ENCODE measurements at places on chromosomes 16 and 17.

- H3K4me1 ChIP-seq, result no peaks in the 10 kb centered on the region
- no peaks in the 10 kb centered on the region for H3K36me3 ChIP-seq
- no peak overlapping the region for H3K4me3 ChIP-seq
- no peaks in the 10 kb centered on the region for H3K27me3 ChIP-seq
Observed at GRCh38 chr17:82679586-82680465, 18.7 kb downstream of the RAB40B start.

DNA sequence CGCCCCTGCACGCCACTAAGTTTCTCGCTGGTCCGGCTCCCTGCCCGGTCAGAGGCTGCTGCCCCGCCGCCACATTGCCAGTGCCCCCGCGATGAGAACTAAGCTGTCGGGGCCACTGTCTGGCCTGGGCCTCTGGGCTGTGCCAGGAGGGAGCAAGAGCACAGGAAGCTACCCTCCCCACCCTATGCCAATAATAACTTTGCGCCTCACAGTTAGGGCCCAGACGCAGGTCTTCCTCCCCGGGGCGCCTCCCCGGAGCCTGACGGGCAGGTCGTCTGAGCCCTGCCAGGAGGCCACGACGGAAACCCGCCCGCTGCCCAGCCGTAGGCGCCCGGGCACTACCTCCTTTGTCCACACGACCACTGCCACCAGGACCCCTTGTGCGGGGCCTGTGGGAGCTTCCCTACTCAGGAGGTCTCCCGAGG lies 1.5 kb downstream of the ZFPM1 start:
- no peaks in the 10 kb centered on the region for H3K36me3 ChIP-seq
- no peaks in the 10 kb centered on the region for H3K27me3 ChIP-seq
- peak overlapping the region; percentile 55 for H3K4me3 ChIP-seq
- DNase-seq, result no peak

GRCh38 chr16:69568676-69569075 lies 2.9 kb downstream of the NFAT5 start:
- H3K27ac ChIP-seq, result peak overlapping the region; percentile 13
- no peaks in the 10 kb centered on the region for H3K27me3 ChIP-seq
- peaks cover 7% of the 10 kb centered on the region for H3K36me3 ChIP-seq

DNA sequence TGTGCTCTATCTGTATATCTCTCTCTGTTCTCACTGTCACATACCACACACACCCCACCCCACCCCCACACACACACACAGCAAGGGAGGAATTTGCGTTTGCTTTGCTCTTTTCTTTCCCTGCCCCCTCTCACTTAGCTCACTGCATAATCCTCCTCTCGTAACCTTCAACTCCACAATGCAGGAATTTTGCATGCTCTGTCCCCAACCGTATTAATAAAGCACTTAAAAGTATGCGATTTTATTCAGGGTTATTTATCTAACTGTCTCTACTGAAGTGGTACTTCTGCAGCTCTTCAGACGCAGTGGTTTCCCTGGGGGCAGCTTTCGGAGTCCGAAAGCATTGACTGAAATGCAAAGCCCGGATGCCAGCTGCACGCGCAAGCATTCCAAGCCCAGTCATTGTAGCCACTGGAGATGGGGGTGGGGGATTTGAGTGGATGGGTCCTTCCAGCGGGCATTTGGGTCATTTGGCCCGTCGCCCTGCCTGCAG lies 105.4 kb upstream of the RBFOX1 start:
- H3K27me3 ChIP-seq, result no peaks in the 10 kb centered on the region
- no peaks in the 10 kb centered on the region for H3K4me1 ChIP-seq
- no peak overlapping the region for H3K4me3 ChIP-seq

GRCh38 chr16:66927918-66928649 lies 2.7 kb upstream of the RRAD start:
- peak; percentile 50 for DNase-seq
- H3K27ac ChIP-seq, result no peak overlapping the region
- peaks cover 8% of the 10 kb centered on the region for H3K36me3 ChIP-seq

- H3K27ac ChIP-seq, result no peak overlapping the region
- H3K36me3 ChIP-seq, result no peaks in the 10 kb centered on the region
- H3K27me3 ChIP-seq, result no peaks in the 10 kb centered on the region
- no peak overlapping the region for H3K4me3 ChIP-seq
Observed at GRCh38 chr16:83717308-83717707, 90.5 kb upstream of the HSBP1 start.

DNA sequence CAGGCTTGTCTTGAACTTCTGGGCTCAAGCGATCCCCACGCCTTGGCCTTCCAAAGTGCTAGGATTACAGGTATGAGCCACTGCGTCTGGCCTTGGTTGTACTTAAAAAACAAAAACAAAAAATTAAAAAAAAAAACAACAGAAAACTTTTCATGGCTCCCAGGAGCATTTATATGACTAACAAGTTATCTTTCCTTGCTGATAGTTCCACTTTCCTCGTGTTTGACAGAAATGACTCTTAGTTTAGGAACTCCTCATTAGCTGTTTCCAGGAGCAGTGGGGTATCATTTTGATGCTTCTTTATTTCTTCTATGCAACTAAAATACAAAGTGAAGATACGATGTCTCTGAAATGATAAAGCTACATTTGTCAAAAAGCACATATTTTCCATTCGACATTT lies 165.4 kb downstream of the PRKCA start:
- no peaks in the 10 kb centered on the region for H3K36me3 ChIP-seq
- H3K4me3 ChIP-seq, result no peak overlapping the region
- H3K4me1 ChIP-seq, result peaks cover 32% of the 10 kb centered on the region
- peak; percentile 55 for DNase-seq
- H3K27me3 ChIP-seq, result no peaks in the 10 kb centered on the region

DNA sequence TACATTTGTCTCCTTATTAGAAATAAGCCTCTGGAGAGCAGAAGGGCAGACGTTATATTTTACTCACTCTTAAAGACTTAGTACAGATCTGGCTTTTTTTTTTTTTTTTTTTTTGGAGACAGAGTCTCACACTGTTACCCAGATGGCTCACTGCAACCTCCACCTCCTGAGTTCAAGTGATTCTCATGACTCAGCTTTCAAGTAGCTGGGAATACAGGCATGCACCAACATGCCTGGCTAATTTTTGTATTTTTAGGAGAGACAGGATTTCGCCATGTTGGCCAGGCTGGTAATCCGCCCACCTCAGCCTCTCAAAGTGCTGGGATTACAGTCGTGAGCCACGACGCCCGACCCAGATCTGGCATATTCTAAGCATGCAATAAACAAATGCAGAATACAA lies 36.4 kb upstream of the TMEM97 start:
- H3K27me3 ChIP-seq, result no peaks in the 10 kb centered on the region
- no peaks in the 10 kb centered on the region for H3K36me3 ChIP-seq
- DNase-seq, result peak; percentile 92
- H3K27ac ChIP-seq, result peak overlapping the region; percentile 92

DNA sequence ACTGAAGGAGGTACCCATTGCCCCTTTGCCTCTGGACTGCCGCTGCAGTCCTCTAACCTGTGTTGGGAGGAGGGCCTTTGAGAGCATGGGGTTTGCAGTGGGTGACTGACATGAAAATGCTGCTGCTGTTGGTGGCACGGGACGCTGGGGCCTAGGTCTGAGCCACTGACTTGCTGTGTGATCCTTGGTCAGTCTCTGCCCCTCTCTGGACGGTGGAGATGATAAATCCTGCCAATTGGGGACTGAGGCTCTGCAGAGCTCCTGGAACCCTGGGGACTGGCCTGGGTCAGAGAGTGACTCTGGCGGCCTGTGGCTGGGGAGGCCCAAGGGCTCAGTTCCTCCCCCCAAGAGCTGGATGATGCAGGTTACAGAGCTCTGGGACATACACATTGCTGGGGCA lies 6.1 kb upstream of the PYDC1 start:
- H3K27me3 ChIP-seq, result peaks cover 21% of the 10 kb centered on the region
- H3K27ac ChIP-seq, result no peak overlapping the region
- no peaks in the 10 kb centered on the region for H3K36me3 ChIP-seq
- H3K4me3 ChIP-seq, result no peak overlapping the region
- no peak for DNase-seq

DNA sequence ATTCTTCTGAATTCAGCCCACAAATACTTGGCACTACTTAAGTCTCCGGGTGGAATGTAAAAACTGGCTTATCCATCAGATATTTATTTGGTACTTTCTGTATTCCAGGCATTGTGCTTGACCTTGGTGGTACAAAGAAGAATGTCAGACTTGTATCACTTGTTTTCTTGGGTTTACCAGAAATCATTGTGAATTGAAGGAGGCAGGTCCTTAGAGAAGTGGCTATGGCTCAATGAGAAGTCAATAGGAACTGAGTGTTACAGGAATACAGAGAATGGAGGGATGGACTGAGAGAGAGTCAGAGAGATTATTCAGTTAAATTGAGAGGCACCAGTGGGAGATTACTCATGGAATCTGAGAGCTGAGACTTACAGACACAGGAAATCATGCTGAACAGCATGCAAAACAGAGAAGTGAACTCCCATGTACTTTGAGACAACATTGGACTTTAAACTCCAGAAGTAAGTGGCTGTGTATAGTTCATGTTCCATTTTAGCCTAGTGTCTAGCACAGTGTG lies 704.1 kb downstream of the CDH11 start:
- H3K4me3 ChIP-seq, result no peak overlapping the region
- no peaks in the 10 kb centered on the region for H3K4me1 ChIP-seq
- no peaks in the 10 kb centered on the region for H3K36me3 ChIP-seq
- H3K27me3 ChIP-seq, result no peaks in the 10 kb centered on the region
- peak; percentile 41 for DNase-seq

GRCh38 chr16:22198547-22199293 lies 7.4 kb upstream of the EEF2K start:
- no peak overlapping the region for H3K4me3 ChIP-seq
- peak; percentile 9 for DNase-seq
- H3K27me3 ChIP-seq, result no peaks in the 10 kb centered on the region
- no peaks in the 10 kb centered on the region for H3K36me3 ChIP-seq

DNA sequence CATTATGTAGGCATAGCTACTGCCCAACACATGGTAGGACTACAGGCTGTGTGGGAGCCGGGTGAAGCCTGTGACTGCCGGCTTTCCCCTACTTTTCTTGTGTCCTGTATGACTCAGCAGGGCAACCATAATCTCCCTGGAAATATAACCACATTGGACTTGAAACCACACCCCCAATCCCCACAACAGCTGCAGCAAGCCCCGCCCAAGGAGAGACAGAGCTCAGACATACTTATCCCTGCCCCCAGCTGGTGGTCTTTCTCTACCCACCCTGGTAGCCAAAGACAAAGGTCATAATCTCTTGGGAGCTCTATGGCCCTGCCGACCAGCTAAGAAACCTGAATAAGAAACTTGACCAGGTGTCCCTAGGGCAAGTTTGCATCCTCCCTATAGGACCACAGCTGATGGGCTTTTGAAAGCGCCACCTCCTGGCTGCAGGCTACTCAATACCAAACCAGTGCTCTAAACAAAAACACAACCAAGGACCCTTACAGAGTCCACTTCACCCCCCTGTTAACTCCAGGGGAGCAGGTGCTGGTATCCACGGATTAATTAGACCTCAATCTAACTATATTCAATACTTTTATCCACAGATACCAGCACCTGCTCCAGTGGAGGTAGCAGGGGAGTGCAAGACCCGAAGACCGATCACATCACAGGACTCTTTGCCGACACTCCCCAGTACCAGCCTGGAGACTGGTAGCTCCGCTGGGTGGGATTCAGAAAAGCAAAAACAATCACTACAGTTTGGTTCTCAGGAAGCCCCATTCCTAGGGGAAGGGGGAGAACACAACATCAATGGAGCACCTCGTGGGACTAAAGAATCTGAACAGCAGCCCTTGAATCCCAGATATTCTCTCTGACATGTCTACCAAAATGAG lies 91.2 kb downstream of the IRX5 start:
- no peaks in the 10 kb centered on the region for H3K27me3 ChIP-seq
- no peak overlapping the region for H3K27ac ChIP-seq
- no peaks in the 10 kb centered on the region for H3K4me1 ChIP-seq

- H3K27ac ChIP-seq, result no peak overlapping the region
- no peaks in the 10 kb centered on the region for H3K36me3 ChIP-seq
- H3K4me3 ChIP-seq, result no peak overlapping the region
- peaks cover 5% of the 10 kb centered on the region for H3K27me3 ChIP-seq
- H3K4me1 ChIP-seq, result peaks cover 6% of the 10 kb centered on the region
Observed at GRCh38 chr17:65514082-65514481, 47.4 kb downstream of the AXIN2 start.

- no peak overlapping the region for H3K27ac ChIP-seq
- no peak overlapping the region for H3K4me3 ChIP-seq
- no peaks in the 10 kb centered on the region for H3K4me1 ChIP-seq
- peaks cover 18% of the 10 kb centered on the region for H3K36me3 ChIP-seq
Observed at GRCh38 chr16:12083631-12084030, 107.1 kb downstream of the SNX29 start.

DNA sequence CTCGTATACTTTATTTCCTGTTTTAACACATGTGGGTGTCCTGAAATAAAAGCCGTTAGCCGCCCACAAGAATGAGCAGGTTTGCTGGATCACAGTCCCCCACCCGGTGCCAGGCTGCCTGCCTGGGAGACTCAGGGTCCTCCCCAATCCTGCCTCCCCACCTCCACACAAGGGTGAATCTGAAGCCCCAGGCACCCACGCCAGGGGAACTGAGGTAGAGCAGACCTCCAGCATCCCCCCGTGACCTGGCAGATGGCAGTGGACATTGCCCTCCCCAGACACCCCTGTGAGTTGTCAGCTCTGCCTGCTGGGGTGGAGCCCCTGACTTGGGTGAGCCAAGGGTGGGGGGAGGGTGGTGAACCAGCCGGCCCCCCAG lies 114.8 kb downstream of the METRNL start:
- no peak for DNase-seq
- H3K36me3 ChIP-seq, result no peaks in the 10 kb centered on the region
- H3K4me1 ChIP-seq, result peaks cover 21% of the 10 kb centered on the region
- no peak overlapping the region for H3K27ac ChIP-seq
- peaks cover 5% of the 10 kb centered on the region for H3K27me3 ChIP-seq

GRCh38 chr17:77487211-77487629 lies 346.5 kb downstream of the SEC14L1 start:
- no peak overlapping the region for H3K27ac ChIP-seq
- no peak overlapping the region for H3K4me3 ChIP-seq
- no peaks in the 10 kb centered on the region for H3K27me3 ChIP-seq
- peaks cover 73% of the 10 kb centered on the region for H3K36me3 ChIP-seq

DNA sequence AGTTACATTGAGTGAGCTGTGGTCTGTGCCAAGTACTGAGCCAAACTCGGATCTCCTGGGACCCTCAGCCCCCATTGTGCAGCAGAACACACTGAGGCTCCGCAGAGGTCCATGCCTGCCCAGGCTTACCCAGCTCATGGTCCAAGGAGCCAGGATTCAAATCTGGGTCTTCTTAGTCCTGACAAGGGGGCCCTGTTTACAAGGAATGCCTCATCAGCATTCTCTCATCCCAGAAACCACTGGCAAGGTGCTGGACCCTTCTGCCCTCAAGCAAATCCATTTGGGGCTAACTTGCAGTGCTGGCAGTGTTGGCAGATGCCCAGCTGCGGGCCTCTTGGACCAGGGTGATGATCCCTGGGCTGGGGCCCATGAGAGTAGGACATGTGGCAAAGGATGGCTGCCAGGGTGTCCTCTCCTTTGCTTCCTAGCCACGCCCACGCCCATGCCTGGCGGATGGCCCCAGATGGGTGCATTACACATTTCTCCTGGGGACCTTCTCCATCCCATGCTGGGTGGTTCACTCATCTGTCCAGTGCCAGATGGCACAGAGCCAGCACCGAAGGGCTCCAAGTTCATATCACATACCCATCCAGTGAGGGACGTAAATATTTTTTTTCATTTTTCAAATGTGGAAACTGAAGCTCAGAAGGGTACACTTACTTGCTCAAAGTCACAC lies 117.7 kb downstream of the CMIP start:
- no peak for DNase-seq
- H3K4me3 ChIP-seq, result no peak overlapping the region
- no peaks in the 10 kb centered on the region for H3K27me3 ChIP-seq
- H3K27ac ChIP-seq, result no peak overlapping the region
- H3K36me3 ChIP-seq, result no peaks in the 10 kb centered on the region
- 0 out of 2 replicates have a peak, but pooled peaks cover 2% of the 10 kb centered on the region for H3K4me1 ChIP-seq

GRCh38 chr16:27729516-27730304 lies 179.8 kb downstream of the KATNIP start:
- DNase-seq, result peak; percentile 55
- no peak overlapping the region for H3K4me3 ChIP-seq
- H3K27me3 ChIP-seq, result no peaks in the 10 kb centered on the region
- H3K4me1 ChIP-seq, result peaks cover 4% of the 10 kb centered on the region
